Activated CD4-positive, alpha-beta T cell treated with anti-CD3 and anti-CD28 coated beads, Interleukin-2, amount 10 ng/mL, durations not matched to agents 7 days and 5 days (primary cell): ENCODE measurements at places on chromosomes 13 and 19. TPM values are rescaled to one million over a fixed set of nuclear protein-coding genes. Genes with fewer than 3 reads are reported as not detected.

Gene FXYD7
- total RNA-seq, result 5.0 TPM

Gene LRRC4B
- not detected for total RNA-seq

Gene OR7C1
- not detected for total RNA-seq

Gene AMH
- 5.2 TPM for total RNA-seq

Gene TTC9B
- total RNA-seq, result not detected

Gene ZNF329
- total RNA-seq, result 5.2 TPM

Gene NCAN
- not detected for total RNA-seq

Gene CEACAM16
- not detected for total RNA-seq

Gene MYO16
- not detected for total RNA-seq

Gene ODAD3
- not detected for total RNA-seq
